ENCODE measurements at places on chromosomes 6 and 20. TPM values are rescaled to one million over a fixed set of nuclear protein-coding genes. Genes with fewer than 3 reads are reported as not detected.

POM121L2 gene
- total RNA-seq, result not detected

PROKR2 gene
- not detected for total RNA-seq

RUNX2 gene
- total RNA-seq, result 0.98 TPM

PGBD1 gene
- total RNA-seq, result 7.4 TPM

BPIFB4 gene
- not detected for total RNA-seq

IP6K3 gene
- total RNA-seq, result not detected

SUMO4 gene
- total RNA-seq, result 0.92 TPM

IBTK gene
- 22.9 TPM for total RNA-seq

EFCAB8 gene
- not detected for total RNA-seq

SMAP1 gene
- 19.6 TPM for total RNA-seq

- DNase-seq, result no peak
- no peaks in the 10 kb centered on the region for H3K36me3 ChIP-seq
- peaks cover 11% of the 10 kb centered on the region for H3K4me1 ChIP-seq
Observed at GRCh38 chr6:163671791-163672190, 257.3 kb downstream of the QKI start.

- no peaks in the 10 kb centered on the region for H3K27me3 ChIP-seq
- peak within 1 kb of the TSS; percentile 91 for H3K4me3 ChIP-seq
- peaks cover 39% of the 10 kb centered on the region for H3K36me3 ChIP-seq
- peak within 1 kb of the TSS; percentile 87 for H3K27ac ChIP-seq
- peaks cover 47% of the 10 kb centered on the region for H3K4me1 ChIP-seq
Observed at GRCh38 chr6:30742316-30743098, at the start of gene FLOT1. Gene FLOT1, minus strand, starts transcription at chr6:30742687. Its CDS starts 498 bp downstream, at chr6:30742189.

GRCh38 chr6:154239392-154239791 lies 117.2 kb downstream of the IPCEF1 start:
- no peak overlapping the region for H3K4me3 ChIP-seq
- no peak overlapping the region for H3K27ac ChIP-seq
- no peaks in the 10 kb centered on the region for H3K4me1 ChIP-seq
- no peaks in the 10 kb centered on the region for H3K36me3 ChIP-seq
- DNase-seq, result no peak
- peaks cover 9% of the 10 kb centered on the region for H3K27me3 ChIP-seq

DNA sequence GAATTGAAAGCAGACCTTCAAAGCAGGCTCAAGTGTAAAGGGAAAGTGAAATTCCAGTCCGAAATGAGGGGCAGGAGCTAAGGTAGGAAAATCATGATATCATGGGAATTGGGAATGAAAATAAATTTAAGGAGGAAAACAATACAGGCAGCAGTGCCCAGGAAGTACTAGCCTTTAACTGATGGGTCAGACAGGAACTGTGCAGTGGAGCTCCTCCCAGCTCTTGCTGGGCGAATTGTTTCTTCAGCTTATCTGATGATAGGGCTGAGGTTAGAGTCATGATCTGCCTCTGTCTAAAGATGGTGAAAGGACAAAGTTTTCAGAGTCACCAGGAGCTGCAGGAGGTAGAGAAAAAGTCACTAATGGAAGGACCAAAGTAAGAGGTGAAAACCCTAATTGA lies 457.9 kb upstream of the PTCHD4 start:
- H3K4me1 ChIP-seq, result no peaks in the 10 kb centered on the region
- H3K36me3 ChIP-seq, result no peaks in the 10 kb centered on the region
- DNase-seq, result no peak
- no peak overlapping the region for H3K27ac ChIP-seq

DNA sequence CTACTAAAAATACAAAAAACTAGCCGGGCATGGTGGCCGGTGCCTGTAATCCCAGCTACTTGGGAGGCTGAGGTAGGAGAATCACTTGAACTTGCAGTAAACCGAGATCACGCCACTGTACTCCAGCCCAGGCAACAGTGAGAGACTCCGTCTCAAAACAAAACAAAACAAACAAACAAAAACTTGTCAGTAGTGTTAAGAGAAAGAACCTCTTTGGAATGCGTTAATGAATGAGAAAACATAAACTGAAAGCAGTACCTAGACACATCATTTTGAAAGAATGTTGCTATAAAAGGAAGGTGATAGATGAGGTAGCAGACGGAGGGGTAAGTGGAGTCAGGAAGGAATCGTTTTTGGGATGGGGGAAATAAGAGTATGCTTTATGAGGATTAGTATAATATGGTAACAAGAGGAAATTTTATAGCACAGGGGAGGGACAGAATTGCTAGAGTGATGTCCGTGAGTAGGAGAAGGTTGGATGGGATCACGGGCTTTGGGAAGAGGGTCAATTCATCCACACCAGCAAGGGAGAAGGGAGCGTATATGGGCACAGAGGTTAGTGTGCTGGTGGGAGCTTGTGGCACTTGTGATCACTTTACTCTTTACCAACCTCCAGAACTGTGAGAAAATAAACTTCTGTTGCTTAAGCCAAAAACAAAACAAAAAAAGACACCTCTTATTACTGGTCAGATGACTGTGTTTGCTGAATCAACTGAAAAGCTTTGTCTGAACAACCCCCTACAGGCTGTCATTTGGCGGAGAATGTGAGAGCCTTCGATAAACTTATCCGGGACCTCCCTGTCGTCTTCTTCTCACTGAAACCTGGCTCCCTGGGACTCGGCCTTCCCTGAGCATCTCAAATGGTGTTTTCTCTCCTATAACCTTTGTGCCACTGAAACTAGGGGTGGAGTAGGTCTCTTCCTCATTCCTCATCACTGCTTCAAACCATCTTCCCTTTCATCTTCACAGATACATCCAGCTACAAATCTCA lies 48.9 kb upstream of the TFAP2A start:
- DNase-seq, result peak; percentile 61
- H3K4me3 ChIP-seq, result no peak overlapping the region
- H3K27me3 ChIP-seq, result peaks cover 27% of the 10 kb centered on the region
- peaks cover 18% of the 10 kb centered on the region for H3K4me1 ChIP-seq
- H3K36me3 ChIP-seq, result no peaks in the 10 kb centered on the region
- no peak overlapping the region for H3K27ac ChIP-seq

DNA sequence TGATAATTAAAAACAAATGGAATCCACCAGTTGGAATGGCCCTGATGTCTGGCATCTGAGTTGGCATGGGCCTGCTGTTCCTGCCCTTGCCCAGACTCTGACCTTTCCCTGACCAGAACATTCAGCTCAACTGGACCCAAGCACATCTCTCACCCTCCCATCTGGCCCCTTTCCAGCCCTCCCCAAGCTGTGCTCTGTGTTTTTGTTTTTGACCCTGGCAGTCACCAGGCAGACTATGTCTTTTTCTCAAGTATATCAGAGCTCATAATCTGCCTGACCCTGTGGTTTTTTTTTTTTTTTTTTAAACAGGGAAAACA lies 117.6 kb downstream of the TRDN start:
- no peaks in the 10 kb centered on the region for H3K27me3 ChIP-seq
- no peaks in the 10 kb centered on the region for H3K4me1 ChIP-seq
- H3K36me3 ChIP-seq, result no peaks in the 10 kb centered on the region
- DNase-seq, result no peak
- H3K4me3 ChIP-seq, result no peak overlapping the region
- H3K27ac ChIP-seq, result no peak overlapping the region

DNA sequence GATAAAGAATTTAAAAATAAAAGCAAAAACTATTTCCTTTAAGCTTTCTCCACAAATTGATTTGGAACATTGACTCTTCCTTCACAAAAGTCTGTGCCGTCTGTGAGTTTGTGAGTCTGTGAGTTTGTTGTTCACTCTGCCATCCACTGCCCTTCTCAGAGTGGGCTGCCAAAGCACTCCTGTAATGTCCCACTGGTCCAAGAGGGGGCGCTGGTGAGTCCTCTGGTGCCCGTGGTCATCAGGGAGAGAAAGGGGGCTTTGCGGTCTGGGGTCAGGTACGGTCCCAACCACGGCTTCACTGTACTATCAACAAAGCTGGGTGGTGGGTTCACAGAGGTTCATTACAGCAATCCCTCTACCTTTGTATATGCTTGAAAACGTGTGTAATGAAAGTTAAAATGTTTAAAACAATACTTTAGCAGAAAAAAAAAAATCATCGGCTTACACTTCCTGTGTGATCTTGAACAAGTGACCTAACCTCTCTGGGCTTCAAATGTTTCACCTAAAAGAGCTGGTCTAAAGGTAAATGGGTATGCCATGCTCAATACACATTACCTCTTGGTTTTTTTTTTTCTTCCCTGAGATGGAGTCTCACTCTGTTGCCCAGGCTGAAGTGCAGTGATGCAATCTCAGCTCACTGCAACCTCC lies 5.6 kb upstream of the ANKRD60 start:
- peaks cover 6% of the 10 kb centered on the region for H3K27me3 ChIP-seq
- H3K4me3 ChIP-seq, result no peak overlapping the region
- peak; percentile 77 for DNase-seq
- H3K27ac ChIP-seq, result no peak overlapping the region
- no peaks in the 10 kb centered on the region for H3K36me3 ChIP-seq

DNA sequence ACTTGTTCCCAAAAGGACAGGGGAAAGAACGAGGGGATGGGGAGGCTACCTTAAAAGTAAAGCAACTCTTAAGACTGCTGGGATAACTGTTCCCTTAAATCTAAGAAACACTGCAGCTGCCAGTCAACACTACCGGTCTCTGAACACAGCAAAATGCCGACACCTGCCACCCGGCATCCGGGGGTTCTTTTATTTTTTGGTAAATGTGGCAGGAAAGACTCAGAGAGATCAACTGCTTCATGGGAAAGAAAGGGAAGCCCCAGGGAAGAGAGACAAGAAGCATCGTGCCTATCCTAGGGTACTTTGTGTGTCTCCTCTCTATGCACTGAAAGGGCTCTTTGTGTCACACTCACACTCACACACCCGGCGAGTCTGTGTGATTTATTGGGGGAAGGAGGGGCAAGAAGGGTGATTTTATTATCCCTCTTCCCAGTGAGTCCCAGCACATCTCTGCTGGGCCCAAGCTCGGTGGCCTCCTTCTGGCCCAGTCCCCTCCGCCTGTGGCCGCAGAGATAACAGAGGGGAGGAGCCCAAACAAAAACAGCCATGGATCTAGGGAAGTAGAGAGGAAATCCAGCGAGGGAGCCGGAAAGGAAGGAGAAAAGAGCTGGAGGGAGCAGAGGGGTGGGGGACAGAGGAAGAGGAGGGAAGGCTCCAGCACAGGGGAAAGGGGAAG lies 1.4 kb downstream of the FYN start:
- peak overlapping the region; percentile 58 for H3K4me3 ChIP-seq
- peak; percentile 76 for DNase-seq
- peaks cover 9% of the 10 kb centered on the region for H3K27me3 ChIP-seq
- H3K36me3 ChIP-seq, result no peaks in the 10 kb centered on the region
- H3K4me1 ChIP-seq, result peaks cover 20% of the 10 kb centered on the region

DNA sequence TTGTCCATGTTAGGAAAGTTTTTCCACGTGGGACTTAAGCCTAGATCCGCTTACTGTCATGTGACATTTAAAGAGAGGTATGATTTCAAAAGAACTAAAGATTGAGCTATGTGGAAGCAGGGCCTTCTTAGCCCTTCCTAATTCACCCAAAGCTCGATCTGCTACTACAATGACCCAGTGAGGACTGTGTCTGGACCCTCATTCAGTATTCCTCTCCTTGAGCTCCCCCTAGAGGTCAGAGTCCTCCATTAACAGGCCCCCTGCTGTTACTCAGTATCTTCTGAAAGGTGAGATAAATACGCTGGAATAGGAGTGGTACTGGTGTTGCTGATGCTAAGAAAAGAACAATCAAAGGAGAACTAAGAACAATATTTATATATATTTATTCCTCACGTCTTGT lies 414.0 kb downstream of the GJA1 start:
- H3K27ac ChIP-seq, result no peak overlapping the region
- DNase-seq, result peak; percentile 40
- H3K4me3 ChIP-seq, result no peak overlapping the region
- H3K27me3 ChIP-seq, result no peaks in the 10 kb centered on the region
- H3K4me1 ChIP-seq, result no peaks in the 10 kb centered on the region
- H3K36me3 ChIP-seq, result no peaks in the 10 kb centered on the region

- no peak overlapping the region for H3K4me3 ChIP-seq
- H3K27ac ChIP-seq, result no peak overlapping the region
- peaks cover 16% of the 10 kb centered on the region for H3K4me1 ChIP-seq
- no peaks in the 10 kb centered on the region for H3K36me3 ChIP-seq
- no peaks in the 10 kb centered on the region for H3K27me3 ChIP-seq
Observed at GRCh38 chr6:157533048-157533871, 152.3 kb downstream of the ZDHHC14 start.

DNA sequence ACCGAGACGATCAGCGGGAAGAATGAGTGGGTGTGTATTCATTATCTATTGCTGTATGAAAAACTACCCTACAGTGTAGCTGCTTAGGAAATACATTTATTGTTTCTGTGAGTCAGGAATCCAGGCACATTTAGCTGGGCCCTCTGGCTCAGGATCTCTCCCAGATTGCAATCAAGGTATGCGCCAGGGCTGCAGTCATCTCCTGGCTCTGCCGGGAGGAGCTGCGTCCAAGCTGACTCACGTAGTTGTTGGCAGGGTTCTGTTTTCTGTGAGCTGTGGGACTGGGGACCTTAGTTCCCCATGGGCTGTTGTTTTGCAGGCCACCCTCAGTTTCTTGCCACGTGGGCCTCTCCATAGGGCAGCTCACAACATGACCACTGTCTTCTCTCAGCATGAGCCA lies 68.2 kb upstream of the FUCA2 start:
- DNase-seq, result no peak
- no peaks in the 10 kb centered on the region for H3K4me1 ChIP-seq
- no peaks in the 10 kb centered on the region for H3K27me3 ChIP-seq
- H3K36me3 ChIP-seq, result no peaks in the 10 kb centered on the region

GRCh38 chr6:152049502-152049901 lies 242.0 kb downstream of the ESR1 start:
- no peaks in the 10 kb centered on the region for H3K36me3 ChIP-seq
- H3K27me3 ChIP-seq, result no peaks in the 10 kb centered on the region
- H3K27ac ChIP-seq, result no peak overlapping the region
- DNase-seq, result no peak

DNA sequence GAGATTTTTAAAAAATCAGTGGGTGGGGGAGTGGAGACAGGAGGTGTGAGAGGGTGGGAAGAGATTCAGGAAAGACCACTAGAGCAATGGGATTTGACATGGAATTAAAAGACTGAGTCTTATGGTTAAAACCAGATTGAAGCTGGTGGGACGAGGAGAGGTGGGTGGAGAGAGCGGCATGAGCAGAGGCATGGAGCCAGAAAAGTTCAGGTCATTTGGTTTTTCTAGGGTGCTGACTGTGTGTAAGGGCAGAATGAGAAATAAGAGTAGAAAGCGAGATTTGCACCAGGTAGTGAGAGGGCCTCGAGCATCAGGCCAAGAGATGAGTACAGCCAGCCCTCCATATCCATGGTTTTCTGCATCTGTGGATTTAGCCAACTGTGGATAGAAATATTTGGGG lies 121.3 kb downstream of the TCP11 start:
- no peak for DNase-seq
- H3K36me3 ChIP-seq, result peaks cover 11% of the 10 kb centered on the region
- H3K4me1 ChIP-seq, result peaks cover 5% of the 10 kb centered on the region
- H3K27ac ChIP-seq, result no peak overlapping the region

DNA sequence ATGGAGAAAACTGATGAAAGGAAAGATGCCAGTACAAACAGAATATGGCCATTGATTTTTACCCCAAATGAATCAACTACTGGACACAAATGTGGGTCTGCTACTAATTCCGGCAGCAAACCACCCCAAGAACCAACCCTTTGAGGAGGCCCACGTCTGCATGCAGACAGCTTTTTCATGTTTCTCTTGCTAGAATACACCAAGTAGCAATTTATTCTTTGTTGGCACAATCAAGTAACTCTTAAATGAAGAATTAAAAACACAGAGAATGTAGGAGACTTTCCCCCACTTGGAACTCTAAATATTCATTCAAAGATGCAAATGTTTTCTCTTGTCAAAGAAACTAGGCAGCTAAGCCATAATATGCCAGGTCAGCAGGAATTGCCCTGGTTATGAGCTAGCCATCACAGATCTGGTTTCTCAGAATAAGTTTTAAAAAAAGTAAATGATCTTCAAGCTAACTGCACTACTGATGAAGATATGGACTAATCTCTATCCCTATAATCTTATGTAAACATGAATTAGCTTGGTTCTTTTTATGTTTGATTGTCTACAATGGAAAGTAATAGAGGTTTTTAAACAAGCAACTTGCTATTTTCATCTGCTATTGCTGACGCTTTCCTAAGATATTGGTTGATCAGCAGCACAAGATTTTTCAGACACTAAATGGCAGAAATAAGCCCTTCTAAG lies 163.1 kb upstream of the THEMIS start:
- DNase-seq, result no peak
- H3K4me3 ChIP-seq, result no peak overlapping the region

Data from K562 (cell line).